Stimulated activated naive CD4-positive, alpha-beta T cell treated with Interleukin-2 at 50 U/mL for 16 hours (primary cell): ENCODE measurements at places on chromosomes 5 and 9.

DNA sequence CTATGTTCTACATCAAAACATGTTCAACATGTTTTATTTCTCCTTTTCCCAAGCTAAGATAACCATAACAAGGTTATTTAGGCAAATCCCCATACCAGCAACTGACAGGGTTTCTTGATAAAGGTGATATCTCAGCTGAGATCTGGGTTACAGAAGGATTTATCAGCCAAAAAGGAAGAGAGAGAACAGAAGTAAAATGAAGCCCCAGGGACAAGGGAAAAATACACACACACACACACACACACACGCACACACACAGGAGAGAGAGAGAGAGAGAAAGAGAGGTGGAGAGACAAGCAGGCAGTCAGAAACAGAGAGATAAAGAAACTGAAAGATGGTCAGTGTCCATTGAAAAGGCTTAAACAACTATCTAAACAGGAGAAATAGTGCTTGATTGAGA, 19.7 kb upstream of the MLLT3 start:
- DNase-seq = no peak

DNA sequence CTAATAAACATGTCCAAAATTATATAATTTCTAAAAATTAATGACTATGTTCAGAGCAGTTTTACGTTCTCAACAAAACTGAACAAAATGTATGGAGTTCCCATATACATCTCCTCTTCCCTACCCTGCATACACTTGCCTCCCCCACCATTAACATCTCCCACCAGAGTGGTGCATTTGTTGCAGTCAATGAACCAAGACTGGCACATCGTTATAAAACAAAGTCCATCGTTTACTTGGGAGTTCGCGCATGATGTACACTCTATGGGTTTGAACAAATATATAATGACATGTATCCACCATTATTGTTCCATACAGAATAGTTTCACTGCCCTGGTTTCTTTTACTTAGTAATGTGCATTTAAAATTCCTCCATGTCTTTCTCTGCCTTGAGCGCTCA, 130.1 kb downstream of the APBA1 start:
- no peak for DNase-seq

- DNase-seq = no peak
Observed at GRCh38 chr9:34492051-34492450, 30.7 kb downstream of the ENHO start.

GRCh38 chr9:129632460-129632859, 6.5 kb downstream of the NTMT1 start:
- DNase-seq = no peak

DNA sequence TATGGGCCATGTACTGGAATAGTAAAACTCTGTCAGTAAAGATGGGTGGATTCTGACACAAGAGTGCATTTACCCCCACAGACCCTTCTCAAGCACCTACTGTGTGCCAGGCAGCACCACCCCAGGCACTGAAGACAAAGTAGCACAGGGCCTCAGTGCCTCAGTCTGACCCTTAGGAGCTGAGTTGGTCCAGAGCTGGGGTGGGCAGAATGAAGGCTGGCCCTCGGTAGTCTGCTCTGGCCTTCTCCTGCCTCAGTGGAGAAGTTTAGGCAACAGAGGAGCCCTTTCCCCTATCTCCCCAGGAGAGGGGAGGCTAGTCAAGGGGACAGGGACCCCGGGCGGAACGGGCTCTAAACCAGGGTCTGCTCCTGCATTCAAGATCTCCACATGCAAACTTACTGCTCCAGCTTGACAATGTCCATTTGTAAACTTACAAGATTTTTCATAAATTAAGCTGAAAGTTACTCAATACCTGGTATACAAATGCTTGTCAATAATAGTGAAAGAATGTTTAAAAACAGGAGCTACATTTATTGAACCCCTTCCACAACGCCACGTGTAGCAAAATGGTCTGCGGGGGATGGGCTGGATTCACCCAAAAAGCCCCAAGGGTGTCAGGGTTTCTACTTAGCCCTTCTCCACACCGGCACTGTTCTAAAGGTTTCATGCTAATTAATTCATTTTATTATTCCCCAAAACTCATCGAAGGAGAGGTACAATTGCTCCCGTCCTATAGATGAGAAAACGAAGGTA, 1.5 kb downstream of the VDAC1 start:
- peak; percentile 51 for DNase-seq

DNA sequence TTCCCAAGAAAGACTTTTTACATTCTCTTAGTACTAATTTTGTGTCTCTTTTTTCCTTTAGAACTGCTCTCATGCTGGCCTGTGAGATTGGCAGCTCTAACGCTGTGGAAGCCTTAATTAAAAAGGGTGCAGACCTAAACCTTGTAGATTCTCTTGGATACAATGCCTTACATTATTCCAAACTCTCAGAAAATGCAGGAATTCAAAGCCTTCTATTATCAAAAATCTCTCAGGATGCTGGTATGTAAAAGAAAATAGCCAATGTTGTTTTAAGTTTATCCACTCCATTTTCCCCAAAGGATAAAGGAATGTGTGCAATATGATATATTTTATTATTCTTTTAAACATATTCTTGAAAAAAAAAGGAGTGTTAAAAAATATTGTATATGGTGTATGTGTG, 27.3 kb upstream of the TTC23L start:
- no peak for DNase-seq

DNA sequence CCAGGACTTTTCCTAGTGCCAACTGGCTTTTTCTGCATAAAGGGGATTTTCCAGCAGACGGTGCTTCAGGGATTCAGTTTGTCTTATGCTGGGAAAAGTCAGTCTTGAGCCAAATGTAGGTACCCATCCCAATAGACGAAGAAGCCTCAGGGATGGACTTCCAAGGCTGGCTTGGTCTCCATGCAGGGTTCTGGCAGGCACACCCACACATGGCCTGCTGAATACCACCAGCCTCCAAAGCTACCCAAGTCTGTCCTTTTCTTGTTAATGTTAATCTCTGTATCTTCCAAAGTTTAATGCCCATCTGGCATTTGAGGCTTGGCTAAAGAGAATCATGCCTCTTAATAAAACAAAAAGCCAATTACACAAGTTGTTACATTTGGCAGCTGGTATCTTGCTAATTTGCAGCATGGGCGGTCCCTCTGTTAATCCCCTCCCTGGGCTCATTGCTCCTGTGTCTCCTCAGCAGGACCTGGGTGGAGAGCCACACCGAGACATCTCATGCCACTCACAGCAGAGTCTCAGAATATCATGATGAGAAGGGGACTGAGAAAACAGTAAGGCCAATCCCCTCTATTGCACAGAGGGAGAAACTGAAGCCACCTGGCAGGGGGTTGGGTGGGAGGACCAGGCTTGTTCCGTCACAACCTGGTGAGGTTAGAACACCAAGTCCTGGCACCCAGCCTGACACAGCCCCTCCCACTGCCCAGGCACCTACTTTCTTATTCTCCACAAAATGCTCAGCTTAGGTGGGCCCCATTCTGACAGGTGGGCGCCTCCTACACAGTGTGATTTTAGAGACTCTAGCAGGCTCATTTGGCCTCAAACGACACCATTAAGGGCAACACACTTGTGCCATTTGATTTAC, 243.2 kb downstream of the FSTL4 start:
- no peak for DNase-seq

DNA sequence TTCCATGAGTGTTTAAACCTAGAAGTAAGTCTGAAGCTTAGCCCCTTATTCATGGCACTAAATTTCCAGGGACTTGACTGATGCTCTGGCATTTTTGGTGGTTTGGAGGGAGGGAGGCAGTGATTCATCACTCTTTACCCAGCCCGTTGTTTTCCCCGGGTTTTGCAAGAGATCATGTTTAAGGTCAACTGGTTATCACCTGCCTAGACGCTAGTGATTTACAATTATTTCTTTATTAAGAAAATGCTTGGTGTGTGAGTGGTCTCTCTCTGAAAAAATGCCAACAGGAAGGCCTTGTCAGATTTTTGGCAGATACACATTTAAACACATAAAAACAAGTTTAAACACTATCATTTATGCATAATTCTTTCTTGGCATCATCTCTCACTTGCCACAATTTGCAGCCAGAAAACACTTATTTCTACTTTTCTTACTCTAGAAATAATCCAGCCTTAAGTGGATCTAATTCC, 737.9 kb upstream of the ZNF608 start:
- DNase-seq = no peak

DNA sequence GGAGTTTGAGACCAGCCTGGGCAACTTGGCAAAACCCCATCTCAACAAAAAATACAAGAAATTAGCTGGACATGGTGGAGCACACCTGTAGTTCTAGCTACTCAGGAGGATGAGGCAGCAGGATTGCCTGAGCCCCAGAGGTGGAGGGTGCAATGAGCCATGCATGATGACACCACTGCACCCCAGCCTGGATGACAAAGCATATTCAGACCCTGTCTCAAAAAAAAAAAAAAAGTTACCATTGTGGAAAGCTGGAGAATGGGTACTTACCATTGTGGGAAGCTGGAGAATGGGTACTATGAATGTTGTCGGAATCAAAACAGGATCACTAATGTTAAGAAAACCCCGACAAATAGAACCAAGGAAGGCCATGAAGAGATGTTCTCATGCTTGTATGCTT, 25.7 kb downstream of the HINT1 start:
- DNase-seq = no peak

- no peak for DNase-seq
Observed at GRCh38 chr5:175878544-175879438, 7.4 kb downstream of the CPLX2 start.

DNA sequence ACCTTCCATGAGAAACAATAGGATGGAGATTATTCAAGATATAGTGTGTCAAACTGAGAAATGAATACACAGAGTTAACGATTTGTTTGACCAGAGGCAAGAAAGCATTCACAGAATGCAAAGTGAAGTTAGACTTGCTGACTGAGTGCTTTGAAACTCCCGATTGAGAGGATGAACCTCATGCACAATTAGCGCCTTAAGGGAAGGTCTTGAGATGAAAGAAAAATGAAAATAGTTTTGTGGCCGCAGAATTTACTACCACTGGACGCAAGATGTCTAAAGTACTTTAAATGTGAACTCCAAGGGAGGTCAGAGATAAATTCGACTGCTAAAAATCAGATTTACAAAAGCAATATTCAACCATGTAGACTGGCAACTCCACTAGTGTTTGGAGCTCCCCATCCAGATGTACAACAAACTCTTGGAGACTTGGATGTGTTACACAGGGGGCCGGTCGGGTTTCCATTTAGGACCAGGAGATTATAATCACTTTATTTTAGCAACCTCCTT, 707 bp upstream of the RIMOC1 start:
- DNase-seq = no peak

DNA sequence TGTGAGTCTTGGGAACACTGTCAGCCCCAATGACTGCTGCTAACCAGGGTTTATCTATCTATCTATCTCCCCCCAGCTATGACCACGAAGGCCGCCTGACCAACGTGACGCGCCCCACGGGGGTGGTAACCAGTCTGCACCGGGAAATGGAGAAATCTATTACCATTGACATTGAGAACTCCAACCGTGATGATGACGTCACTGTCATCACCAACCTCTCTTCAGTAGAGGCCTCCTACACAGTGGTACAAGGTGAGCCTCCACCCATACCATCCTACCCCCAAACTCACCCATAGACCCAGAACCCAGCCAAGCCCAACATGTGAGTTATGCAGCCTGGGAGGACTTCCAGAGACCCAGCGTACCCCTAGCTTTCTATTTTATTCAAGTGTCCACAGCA, 65.4 kb upstream of the WWC1 start:
- no peak for DNase-seq

DNA sequence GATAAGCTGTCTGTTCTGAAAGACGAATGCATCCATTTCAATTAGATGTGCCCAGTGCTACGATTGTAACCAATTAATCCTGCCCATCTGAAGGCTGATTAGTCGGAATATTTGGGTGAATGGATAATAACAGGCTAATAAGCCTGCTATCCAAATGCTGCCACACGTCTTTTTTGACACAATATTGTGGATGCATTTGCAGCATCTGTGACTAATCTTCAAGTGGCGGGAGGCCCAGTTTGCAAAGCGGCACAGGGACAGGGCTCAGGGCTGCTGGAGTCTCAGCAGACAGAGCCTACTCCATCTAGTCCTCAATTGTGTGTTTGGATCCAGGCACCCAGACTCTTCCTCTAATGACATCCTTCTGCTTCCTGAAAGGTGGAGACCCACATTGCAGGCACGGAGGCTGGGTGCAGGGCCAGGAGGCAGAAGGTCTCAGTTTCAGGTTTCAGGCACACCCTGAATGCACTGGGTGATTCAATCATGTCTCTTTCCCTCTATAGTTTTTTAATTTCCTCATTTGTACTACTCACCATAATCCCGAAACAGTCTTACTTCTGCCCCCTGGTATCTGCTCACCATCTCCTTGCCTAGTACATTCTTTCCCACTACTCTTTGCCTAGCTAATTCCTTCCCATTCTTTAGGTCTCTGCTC, 169.6 kb downstream of the ASTN2 start:
- DNase-seq = no peak

DNA sequence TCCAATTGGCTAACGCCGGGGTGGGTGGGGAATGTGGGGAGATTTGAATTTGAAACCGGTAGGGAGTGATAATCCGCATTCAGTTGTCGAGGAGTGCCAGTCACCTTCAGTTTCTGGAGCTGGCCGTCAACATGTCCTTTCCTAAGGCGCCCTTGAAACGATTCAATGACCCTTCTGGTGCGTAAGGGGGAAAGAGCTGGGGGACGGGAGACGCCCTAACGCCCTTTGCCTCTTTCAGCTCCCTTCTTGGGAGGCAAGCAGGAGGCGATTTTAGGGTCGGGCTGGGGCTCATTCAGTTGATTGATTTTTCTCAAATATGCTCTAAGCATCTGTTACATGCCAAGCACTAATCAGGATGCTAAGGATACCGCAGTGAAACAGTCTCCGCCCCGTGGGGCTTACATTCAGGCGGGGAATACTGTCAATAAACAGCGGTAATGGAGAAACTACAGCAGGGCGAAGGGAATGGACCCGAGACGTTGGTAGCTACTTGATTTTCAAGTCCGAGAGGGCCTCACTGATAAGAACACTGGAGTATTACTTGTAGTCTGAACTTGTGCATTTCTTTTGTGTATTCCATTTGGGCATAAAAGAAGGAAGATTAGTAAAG, at the start of gene HMMR:
Gene HMMR, plus strand, starts transcription at position 71 of the 610 bp plus-strand sequence. Its CDS starts 61 bp downstream, at position 132.
- DNase-seq = no peak

DNA sequence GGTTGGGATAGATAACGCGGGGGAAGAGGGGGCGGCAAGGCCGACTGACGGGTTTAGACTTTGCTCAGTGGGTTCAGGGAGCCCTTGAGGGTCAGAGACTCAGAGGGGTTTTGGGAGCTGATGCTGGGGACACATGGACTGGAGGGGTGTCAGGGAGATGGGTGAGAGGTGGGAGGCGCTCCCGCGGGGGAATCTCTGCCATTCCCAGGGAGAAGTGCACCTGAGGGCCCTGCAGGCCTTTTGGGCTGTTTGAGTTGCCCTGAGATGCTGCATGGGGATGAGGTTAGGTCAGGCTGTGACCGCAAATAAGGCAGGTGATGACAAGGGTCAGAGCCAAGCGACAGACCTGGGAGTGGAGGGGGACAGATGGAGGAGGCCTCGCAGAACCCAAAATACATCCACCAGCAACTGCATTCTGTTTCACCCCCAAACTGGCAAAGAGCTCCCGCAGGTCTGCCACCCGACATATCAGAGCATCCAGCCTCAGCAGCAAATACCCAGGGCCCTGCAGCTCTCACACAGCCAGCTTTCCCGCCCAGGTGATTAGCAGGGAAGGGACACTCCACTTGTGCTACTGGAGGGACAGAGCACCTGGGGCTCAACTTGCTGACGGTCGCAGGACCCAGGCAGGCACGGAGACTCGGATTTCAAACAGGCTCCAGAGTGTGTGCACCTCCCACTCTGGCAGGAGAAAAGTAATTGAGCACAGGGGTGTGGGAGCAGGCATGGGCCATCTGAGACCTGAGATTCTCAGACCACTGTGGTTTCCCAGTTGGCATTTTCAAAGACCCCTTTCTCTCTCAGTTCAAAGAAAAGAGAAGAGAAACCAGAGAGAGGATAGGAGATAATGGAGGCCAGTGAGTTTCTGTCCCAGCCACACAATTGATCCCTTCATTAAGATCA, 26.4 kb downstream of the TMOD1 start:
- DNase-seq = no peak
